ENCODE measurements at places on chromosomes 5 and 9.

- no peak for DNase-seq
Measured at GRCh38 chr5:116492016-116492623, 82.5 kb downstream of the SEMA6A start.

- no peak for DNase-seq
Measured at GRCh38 chr5:60959156-60959555, 14.2 kb downstream of the NDUFAF2 start.

DNA sequence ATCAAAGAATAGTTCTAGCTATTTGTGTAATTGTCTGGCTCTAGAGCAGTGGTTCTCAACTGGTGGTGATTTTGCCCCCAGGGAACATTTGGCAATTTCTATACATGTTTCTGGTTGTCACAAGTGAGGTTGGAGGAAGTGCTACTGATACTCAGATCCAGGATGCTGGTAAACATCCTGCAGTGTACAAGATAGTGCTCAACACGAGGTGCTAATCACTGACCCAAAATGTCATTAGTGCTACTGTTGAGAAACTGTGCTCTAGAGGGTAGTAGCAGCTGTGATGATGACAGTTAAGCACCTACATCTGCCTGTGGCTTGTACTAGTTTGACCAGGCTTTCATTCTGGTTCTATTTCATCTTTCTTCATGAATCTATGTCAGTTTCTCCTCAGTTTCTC lies 22.1 kb downstream of the LRRC19 start:
- DNase-seq: no peak

DNA sequence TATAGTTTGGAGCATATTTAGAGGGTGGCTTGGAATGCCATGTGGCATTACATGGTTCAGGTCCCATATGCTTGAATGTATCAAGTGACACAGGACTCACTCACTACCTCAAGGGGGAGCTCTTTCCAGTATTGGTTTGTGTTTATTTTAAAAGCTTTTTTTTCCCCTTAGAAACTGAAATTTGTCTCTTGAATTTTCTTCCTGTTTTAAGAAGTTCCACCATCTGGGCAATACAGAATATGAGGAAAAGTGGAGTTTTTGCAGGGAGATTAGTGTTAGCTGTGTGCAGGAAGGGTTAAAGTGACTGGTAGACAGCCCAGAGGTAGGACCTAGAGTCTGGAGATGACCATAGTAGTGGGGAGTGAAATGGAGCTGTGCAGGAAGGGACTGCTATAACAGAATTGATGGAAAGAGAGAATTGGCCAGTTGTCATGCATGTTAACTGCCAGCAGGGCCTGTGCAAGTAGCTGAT lies 36.6 kb downstream of the CTNNA1 start:
- DNase-seq: no peak

GRCh38 chr9:93654351-93654961 lies 78.1 kb downstream of the PHF2 start:
- DNase-seq: peak; percentile 80

DNA sequence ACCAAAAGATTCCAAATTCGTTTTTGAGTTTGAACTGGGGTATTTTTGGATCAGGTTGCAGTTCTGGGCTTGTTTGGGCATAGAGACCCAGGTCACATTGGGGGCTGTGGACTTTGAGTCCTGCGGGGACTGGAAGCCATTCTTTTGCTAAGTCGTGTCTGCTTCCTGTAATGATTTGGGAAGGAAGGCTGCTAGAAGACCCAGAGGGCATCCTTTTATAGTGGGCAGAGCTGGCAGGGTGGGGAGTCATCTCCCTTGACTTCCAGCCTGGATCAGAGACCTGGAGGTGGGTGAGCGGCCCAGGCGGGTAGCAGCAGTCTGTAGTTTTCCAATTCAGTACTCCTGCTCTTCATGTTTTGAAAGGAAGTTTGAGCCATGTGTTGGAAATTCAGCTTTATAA lies 11.3 kb downstream of the ZNF618 start:
- DNase-seq: no peak

GRCh38 chr9:120659676-120660075 lies 54.6 kb downstream of the MEGF9 start:
- no peak for DNase-seq

DNA sequence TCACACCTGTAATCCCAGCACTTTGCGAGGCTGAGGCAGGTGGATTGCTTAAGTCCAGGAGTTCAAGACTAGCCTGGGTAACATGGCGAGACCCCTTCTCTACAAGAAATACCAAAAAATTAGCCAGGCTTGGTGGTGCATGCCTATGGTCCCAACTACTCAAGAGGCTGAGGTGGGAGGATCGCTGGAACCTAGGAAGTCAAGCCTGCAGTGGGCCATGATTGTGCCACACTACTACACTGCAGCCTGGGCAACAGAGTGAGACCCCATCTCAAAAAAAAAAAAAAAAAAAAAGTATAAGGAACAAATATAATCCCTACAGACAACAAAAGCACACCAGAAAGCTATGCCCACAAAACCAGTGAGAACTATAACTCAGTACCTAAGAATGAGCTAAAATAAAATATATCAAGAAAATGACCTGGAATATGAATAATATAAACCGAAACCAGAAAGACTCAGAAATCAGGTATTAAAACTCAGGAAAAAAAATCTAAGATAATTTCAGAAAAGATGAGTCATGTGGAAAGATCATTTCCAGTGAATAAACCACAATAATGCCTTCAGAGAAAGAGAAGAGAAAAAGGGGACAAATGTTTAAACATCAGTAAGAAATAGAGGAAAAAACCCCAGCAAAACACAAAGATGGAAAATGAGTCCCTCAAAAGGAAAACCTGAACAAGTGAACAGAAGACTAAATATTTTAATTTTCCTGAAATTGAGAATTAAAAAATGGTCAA lies 57.4 kb downstream of the GOLPH3 start:
- no peak for DNase-seq

DNA sequence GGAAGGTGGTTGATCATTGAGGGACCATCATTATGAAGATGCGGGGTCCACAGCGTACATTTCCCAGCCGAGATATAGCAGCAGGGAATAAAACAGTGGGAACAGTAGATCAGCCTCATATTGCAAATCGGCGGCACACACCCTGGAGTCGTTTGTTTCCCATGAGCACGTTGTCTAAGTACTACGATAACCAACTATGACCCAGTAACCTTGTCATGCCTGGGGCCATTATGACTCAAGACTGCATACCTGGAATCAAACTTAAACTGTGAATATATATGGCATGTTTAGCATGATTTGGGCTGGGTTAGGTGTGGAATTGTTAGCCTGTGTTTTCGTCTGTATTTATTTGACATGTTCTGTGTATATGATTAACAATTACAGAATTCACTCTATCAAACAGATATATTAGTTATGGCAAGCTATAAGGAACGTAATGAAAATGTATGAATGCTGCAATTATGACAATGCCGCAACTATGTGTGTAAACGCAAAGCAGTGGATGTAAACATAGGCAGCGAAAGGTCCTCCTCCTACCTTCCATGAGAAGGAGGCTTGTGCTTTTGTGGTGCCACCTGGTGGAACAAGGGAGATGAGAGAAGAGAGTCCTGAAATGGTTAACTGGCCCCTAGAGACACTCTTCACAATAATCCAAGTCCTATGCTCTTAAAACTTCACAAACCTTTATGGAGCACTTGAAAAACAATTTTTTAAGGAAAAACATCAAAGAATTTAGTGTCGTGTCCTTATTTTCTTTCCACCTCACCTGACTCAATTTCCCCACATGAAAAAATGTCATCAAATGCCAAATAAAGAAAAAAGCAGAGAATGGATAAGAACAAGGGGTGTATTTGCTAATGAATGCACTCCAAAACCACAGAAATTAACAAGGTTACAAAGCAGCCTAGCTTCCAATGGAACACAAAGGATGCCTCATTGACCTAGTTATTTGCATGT lies 47.1 kb downstream of the SEMA5A start:
- DNase-seq: no peak

GRCh38 chr5:31232273-31232888 lies 38.9 kb downstream of the CDH6 start:
- no peak for DNase-seq

- peak; percentile 65 for DNase-seq
Measured at GRCh38 chr9:114355821-114356220, 26.2 kb downstream of the ORM2 start.

DNA sequence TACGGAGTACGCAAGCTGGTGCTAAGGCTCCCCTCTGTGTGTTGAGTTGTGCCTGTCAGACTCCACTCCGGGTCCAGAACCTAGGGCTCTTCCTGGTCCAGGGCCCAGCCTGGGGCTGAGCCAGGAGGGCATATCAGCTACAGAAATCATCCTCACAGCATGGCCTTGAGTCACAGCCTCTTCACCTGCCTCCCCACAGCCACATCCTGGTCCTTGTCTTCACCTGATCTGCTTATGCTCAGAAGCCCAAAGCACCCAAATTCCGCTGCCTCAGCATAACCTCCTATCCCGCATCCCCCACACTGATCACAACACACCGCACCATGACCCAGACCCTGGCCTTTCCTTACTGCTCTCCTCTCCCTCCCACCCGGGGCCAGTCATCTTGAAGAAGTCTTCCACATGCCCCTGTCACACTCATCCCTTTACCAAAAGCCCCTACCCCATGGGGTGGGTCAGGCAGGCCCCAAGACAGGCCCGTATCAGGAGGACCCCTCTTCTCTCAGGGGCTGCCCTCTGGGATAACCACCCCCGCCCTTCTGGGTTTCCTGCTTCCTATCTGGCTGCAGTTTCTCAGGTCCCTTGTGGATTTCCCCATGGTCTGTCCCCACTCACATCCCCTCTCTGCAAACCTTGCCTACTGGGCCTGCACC lies 1.3 kb upstream of the IL3 start:
- peak; percentile 49 for DNase-seq

GRCh38 chr9:18768951-18769622 lies 263.9 kb downstream of the SAXO1 start:
- no peak for DNase-seq

DNA sequence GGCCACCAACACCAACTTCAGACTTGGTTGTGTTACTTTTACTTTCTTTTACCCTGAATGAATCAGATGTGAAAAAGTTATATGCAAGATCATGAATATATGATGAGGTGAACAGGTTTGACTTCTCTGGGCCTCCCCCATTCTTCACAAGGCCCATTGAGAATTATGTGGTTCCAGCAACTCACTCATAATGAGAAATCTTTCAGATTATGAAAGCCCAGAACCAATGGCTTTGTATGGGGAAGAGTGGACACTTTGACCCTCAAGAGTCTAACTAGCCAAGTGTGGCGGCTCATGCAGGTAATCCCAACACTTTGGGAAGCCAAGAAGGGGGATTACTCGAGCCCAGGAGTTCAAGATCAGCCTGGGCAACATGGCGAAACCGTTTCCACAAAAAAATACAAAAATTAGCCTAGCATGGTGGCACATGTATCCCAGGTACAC lies 16.1 kb upstream of the LNPEP start:
- no peak for DNase-seq

DNA sequence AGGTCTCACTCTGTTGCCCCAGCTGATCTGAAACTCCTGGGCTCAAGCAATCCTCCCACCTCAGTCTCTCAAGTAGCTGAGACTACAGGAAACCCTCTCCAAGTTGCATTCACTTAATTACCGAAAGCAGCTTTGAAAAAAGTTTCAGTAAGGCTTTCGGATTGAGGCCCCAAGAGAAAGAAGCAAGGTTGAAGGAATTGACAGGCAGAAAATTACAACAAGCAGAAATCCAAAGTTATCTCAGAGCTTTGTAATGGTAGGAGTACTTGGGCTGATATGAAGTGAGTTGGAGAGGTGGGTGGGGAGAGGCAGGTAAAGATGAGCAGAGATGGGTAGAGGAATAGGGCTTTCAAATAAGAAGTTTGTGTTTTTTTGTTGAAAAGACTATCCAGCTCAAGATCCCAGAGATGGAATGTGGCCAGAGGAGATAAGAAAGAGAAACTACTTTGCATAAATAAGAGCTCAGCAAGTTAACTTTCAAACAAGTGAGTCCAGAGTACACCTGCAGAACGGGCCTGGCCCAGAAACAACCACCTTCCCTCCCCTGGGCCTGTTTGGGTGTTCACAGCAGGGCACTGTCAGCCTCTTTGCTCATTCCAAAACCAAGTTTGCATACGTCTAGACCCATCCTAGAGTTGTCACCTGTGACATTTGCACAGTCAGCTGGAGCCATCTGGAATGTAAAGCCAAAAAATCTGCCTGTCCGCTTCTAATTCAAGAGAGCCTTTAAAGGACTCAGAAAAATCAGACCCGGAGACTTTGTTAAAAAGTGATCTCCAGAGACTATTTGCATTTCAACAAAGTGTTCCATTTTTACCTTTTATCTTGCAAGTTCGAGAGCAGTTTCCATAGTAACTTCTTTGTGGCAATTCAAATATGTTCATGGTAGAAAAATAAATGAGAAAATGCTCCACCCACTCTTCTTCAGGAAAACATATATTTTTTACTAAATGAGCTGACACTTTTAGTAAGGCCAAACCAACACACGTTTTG lies 2.2 kb upstream of the CLINT1 start:
- DNase-seq: no peak

- peak; percentile 43 for DNase-seq
Measured at GRCh38 chr9:129227843-129228189, 49.8 kb upstream of the IER5L start.

GRCh38 chr5:14109041-14109747 lies 33.9 kb upstream of the TRIO start:
- DNase-seq: no peak

DNA sequence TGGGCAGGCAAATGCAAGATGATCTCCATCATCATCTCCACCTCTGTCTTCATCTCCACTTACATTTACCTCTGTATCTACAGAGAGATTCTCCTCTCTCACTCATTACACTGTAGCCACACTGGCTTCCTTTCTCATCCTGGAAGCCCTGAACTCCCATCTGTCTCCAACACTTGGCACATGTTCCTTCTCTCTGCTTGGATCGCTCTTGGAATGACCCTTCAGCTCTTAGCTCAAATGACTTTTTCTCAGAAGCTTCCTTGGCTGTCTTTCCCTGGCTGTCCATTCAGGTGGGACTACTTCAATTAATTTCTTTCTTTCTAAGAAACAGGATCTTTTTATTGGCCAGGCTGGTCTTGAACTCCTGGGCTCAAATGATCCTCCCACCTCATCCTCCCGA lies 120.0 kb upstream of the KLF4 start:
- DNase-seq: no peak

DNA sequence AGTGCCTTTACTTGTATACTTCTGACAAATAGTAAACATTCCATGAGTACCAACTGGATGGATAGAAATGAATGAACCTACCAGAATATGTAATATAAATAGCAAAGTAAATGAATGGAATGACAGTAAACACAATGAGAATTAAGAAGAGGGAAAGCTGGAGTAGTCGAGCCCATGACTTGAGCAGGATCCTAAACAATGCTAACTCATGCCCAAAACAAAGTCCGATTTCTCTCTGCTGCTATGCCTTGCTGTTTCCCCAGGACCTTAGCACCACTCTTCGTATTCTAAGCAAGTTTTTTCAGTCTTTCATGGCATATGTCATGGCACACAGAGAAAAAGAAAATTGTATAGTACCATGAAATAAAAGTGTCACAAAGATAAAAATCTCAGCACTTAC lies 1.8 kb downstream of the XPA start:
- DNase-seq: no peak

DNA sequence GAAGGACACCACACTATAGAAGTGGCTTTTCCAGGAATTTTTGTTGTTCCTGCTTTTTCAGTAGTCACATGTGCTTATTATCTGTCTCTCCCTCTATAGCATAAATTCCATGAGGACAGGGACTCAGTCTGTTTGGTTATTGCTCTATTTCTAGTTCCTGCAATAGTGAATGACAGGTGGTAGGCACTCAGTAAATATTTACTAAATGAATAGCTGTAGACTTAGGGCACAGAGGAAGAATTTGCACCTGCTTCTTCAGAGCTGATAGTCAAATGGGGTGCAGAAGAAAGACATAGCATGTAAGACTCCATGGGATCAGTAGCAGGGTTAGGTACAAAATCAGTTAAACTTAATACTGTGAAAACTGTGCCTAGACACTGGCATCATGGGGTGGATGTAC lies 580.2 kb downstream of the CCDC171 start:
- no peak for DNase-seq
